Pancreas (tissue), 10 donors: ENCODE measurements at places on chromosomes 3 and 15. TPM values are rescaled to one million over a fixed set of nuclear protein-coding genes. Genes with fewer than 3 reads are reported as not detected.
A peak's percentile ranks its signal among the peaks of the same experiment; 100 is the strongest.

- peak; percentile 58 for DNase-seq
Observed at GRCh38 chr15:84878504-84878903, 6.0 kb upstream of the SLC28A1 start.

Gene SPINK8
- not detected for total RNA-seq

Gene AGBL1
- not detected for total RNA-seq

Gene CTSH
- 48.6 TPM for total RNA-seq

Gene CHRNA3
- total RNA-seq: 0.17 TPM
